ENCODE measurements at places on chromosomes 1 and 21.

- no peak for DNase-seq
Measured at GRCh38 chr1:239826211-239826610, 265.5 kb upstream of the FMN2 start.

- DNase-seq = no peak
Measured at GRCh38 chr1:160837558-160838205, 25.0 kb downstream of the CD244 start.

DNA sequence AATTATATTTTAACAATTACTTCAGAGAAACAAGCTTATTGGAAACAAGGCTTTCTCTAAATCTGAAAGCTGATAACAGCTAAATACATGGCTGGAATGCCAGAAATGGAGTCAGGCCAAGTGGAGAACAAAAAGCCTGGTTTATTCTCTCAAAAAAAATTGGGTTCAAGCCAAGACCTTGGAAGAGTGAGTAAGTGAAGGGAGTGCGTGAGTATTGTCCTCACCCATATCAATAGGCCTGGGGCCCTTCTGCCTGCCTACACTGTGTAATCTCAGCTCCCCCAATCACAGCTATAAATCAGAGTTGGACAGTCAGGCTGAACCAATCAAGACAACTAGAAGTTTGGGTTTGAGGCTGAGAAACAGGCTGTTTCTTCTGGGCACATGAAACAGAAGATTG, 7.4 kb downstream of the KYAT3 start:
- peak; percentile 59 for DNase-seq

DNA sequence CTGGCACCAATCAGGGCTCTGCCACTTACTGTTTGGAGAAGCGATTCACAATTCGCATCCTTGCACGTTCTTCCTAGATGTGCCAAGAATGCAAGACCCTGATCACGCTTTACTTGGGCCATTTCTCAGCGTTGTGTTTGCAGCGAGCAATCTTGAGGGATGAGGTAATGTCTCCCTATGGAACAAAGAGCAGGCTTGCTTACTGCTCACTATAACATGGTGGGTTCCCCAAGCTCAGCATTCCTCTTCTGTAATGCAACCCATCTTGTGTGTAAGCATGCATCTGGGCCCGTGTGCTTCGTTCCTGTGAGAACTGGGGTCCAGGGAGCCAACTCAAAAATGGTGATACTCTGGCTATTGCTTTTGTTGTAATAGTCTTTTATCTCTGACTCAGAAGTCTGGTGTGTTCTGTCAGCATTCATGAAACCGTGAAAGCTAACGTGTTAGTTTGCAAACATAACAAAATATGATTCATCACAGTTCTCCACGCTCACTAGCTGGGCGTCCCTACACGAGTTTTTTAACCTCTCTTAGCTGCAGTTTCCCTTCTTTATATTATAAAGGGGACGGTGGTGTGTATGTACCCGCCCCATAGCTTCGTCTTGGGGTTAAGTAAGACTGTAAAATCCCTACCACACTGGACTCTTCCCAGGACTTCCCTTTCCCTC, 33.3 kb downstream of the DNTTIP2 start:
- peak; percentile 86 for DNase-seq

DNA sequence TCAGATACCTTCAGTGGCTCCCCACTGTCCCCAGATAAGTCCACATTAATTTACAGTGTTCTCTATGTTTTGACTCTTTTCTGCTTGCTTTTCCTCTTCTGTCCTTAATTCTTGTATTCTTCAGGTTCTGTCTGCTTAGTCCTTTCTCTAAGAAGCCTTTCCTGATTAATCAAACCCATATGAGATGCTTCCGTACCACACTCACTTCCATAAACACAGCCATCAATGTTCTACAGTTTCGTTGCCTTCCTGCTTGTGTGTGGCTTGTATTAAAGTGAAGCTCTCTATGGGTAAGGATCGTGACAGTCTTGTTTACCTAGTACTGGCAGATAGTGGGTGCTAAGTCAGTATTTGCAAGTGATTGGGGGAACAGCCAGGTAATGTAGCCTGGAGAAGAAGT, 75.9 kb downstream of the PRDM2 start:
- no peak for DNase-seq

- DNase-seq = no peak
Measured at GRCh38 chr1:22295856-22296255, 153.0 kb upstream of the WNT4 start.

DNA sequence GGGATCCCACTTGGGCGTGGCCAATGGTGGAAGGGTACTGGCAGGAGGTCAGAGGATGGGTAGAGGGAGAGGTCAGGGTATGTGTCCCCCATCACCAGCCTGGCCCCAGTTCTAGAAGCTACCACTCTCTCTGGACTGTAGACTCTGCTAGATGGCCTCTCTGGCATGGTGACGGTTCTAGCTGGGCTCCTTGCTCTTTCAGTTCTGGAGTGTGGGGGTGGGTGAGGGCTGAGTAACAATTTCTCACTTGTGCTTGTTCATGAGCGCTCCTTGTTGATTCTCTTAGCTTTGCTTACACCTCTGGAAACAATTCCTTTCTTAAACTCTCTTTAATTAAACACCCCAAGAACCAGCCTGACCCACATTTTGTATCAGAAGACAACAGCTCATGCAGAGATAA, 25.3 kb upstream of the EXOSC10 start:
- DNase-seq = no peak

DNA sequence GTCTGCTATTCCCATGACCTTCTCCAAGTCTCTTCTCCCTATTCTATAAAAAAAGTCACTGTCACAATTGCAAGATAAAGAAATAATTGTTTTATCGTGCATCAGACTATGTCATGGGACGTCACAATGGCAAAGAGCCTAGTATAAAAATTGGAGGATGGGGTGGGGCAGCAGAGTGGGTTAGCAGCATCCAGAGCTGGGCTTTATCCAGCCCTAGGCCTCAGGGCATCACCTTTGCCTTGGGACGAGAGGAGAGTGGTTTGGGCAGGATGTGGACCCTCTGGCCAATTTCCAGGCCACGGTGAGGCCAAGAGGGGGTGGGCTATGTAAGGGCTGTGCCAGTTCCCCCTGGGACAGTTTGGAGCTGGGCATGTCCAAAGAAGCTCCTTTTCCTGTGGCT, 25.7 kb downstream of the WNT4 start:
- DNase-seq = no peak

DNA sequence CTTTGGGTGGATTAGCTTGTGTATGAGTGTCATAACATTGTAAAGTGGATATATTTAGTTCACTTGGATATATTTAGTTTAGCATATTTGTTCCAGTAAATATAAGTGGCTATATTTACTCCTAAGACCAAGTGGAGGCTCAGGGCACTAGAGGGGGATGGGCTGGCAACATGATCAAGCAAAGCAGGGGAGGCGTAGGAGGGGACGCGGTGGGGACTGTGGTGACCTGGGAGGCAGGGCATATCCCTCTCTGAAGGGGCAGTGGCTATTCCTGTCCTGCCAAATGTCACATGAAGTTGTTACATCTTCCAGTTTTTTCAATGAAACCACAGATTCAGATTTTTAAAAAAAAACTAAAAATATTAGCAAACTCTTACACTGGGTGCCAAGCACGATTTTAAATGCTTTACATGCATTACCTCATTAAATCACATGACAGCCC, 51.9 kb upstream of the EDN2 start:
- no peak for DNase-seq

DNA sequence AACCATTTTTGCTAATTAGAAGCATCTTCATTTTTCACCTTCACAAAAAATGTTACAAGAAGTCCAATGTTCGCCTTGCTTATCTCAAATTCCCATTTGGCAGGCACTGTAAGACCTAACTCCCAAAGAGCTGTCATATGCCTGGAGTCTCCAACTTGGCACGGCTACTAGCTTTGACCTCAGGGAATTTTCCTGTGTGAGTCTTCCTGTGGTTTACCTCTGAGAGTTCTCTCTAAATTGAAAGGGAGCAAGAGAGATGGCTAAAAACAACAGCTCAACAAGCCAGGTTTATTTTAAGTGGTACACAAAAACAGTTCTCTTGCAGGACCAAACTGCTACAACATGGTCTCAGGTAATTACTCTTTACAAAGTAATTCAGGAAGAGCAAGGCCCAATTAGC, 756.0 kb upstream of the ADGRL2 start:
- no peak for DNase-seq

GRCh38 chr1:3481836-3482375, 27.4 kb downstream of the ARHGEF16 start:
- no peak for DNase-seq

DNA sequence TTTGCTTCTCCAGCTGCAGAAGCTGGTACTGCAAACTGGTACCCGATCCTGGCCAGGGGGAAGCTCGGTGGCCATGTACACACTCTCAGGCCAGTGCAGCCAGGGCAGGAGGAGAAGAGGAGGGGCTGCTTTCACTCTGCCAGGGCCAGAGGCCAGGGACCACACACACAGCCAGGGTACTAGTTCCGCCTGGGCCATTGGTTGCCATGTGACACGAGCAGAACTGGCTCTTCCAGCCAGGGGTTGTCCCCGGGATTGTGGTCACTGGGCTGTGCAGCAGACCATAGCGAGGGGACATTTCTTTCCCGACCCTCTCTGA, 3.7 kb upstream of the SHISAL2A start:
- DNase-seq = no peak

DNA sequence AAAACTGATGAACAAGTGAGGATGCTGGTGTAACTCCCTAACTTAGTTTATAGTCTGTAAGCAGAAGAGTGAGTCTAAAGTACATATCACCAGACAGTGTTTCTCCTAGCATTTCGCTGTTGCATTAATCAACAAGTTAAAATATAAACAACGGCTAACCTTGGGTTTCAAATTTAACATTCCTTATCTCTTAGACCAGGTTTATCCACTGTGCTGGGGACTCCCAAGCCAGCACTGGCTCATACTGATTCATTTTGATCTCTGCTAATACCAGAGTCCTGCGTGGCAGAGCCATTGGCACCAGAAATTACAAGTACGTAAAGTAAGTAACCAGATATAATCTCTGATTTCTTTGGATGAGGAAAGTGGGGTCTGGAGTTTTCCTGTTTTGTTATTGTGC, at the start of gene FMO1:
Gene FMO1, plus strand, starts transcription at position 193 of the 400 bp plus-strand sequence. CDS start 9,594 bp downstream, outside the sequence.
- DNase-seq = no peak

DNA sequence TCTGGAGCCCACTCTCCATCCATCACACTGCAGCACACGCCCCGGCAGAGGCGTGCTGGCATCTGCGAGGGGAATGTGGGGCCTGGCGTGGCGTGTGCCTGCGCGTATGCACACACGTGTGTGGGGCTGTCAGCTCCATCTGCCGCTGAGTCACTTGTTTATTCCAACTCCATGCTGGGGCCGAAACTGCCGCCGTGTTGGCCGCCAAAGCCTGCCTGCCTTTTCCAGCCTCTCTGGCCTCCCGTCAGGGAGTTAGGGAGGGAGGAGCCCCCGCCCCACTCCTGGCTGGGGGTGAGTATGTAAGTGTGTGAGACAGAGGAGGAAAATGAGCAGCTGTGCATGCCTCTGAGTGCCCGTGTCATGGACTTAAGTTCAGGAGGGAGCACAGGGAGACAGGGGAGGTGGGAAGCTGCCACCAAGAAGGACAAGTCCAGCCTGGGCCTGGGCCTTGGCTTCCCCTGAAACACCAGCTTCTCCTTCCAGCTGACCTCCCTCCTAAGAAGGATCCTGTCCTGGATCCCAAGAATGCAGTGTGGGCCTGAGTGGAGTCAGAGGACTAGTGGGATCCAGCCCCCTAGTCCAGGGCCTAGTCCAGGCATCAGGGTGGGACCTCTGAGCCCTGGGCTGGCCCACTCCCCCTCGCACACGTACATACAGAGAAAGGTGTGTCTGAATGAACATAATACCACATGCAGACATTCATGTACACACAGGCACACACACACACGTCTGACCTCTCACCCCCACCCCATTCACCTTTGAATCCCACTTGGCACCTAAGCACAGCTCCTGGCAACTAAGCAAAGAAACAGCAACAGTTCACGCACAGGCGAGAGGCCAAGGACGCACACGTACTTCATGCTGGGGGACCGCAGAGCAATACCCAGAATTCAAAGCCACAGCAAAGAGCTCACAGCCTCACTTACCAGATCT, 24.7 kb downstream of the MEF2D start:
- peak; percentile 93 for DNase-seq

DNA sequence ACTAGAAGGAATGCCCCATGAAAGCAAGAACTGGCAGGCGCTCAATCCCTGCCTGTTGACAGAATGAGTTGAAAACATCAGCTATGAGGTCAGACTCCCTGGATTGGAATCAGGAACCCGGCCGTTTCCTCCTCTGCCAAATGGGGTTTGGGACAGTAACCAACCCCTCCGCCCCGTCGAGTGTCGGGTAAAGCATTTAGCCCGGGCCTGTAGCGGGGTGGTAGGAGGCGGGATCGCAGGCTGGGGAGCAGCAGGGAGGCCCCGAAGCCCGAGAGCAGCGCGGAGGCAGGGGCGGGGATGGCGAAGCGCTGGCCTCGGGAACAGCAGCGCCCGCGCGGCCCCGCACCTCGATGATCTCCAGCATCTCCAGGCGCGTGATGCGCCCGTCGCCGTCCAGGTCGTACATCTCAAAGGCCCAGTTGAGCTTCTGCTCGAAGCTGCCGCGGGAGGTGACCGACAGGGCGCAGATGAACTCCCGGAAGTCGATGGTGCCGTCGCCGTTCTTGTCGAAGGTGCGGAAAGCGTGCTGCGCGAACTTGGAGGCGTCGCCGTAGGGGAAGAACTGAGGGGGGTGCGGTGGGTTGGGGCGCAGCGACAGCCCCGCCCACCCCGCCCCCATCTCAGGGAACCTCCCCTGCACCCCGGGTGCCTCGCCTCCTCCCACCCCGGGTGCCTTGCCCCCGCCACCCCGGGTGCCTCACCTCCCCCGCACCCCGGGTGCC, 7.5 kb downstream of the HPCAL4 start:
- DNase-seq = no peak

DNA sequence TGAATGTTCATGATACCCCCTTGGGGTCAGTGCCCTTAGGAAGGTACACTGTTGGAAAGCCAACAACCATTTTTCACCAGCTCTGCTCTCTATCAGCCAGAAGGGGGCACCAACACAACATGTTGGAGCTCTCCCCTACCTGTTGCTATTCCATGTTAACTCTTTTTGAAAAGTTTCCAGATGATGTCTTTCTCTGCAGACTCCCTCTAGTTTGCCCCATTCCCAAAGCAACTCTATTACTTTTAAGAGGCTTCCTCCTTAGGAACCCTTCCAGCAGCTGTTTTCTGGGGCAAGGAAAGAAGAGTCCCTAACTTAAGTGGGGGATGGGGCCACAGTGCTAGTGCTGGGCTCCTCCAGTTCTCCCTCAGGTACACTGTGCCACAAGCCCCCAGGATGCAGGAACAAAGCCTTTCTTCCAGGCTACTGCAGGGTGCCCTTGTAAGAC, 22.9 kb upstream of the NDC1 start:
- DNase-seq = peak; percentile 27
